ENCODE measurements at places on chromosomes 16 and 17. TPM values are rescaled to one million over a fixed set of nuclear protein-coding genes. Genes with fewer than 3 reads are reported as not detected.

SLC13A2 gene
- not detected for polyA plus RNA-seq

FCSK gene
- polyA plus RNA-seq = 10.5 TPM

KRTAP1-5 gene
- polyA plus RNA-seq = not detected

KRTAP4-6 gene
- not detected for polyA plus RNA-seq

IL17C gene
- polyA plus RNA-seq = 0.80 TPM

ABCA6 gene
- not detected for polyA plus RNA-seq

FNDC8 gene
- polyA plus RNA-seq = not detected

MT1M gene
- polyA plus RNA-seq = not detected

EXOC7 gene
- polyA plus RNA-seq = 37.2 TPM

DNAI2 gene
- polyA plus RNA-seq = not detected

GNAO1 gene
- 0.88 TPM for polyA plus RNA-seq

UMOD gene
- not detected for polyA plus RNA-seq

PRR29 gene
- 5.0 TPM for polyA plus RNA-seq

NXPH3 gene
- polyA plus RNA-seq = not detected

COL1A1 gene
- polyA plus RNA-seq = not detected

RNF43 gene
- polyA plus RNA-seq = 0.58 TPM

ZPBP2 gene
- not detected for polyA plus RNA-seq

DPEP2 gene
- 59.4 TPM for polyA plus RNA-seq

POLR3E gene
- polyA plus RNA-seq = 21.5 TPM

HASPIN gene
- polyA plus RNA-seq = 0.20 TPM

PCGF2 gene
- polyA plus RNA-seq = not detected

KRT33B gene
- polyA plus RNA-seq = not detected

KRT20 gene
- not detected for polyA plus RNA-seq

ESRP2 gene
- polyA plus RNA-seq = not detected

SLC12A4 gene
- polyA plus RNA-seq = 10.5 TPM

KIF19 gene
- polyA plus RNA-seq = 1.9 TPM

HBA2 gene
- 725 TPM for polyA plus RNA-seq

FA2H gene
- not detected for polyA plus RNA-seq

CHD9NB gene
- not detected for polyA plus RNA-seq

KRT37 gene
- not detected for polyA plus RNA-seq

TLCD2 gene
- 0.04 TPM for polyA plus RNA-seq

ZNF624 gene
- polyA plus RNA-seq = 3.9 TPM

TRPV3 gene
- polyA plus RNA-seq = 0.39 TPM
